Esophagus squamous epithelium (tissue), 5 donors: ENCODE measurements at places on chromosomes 3 and 15.

DNA sequence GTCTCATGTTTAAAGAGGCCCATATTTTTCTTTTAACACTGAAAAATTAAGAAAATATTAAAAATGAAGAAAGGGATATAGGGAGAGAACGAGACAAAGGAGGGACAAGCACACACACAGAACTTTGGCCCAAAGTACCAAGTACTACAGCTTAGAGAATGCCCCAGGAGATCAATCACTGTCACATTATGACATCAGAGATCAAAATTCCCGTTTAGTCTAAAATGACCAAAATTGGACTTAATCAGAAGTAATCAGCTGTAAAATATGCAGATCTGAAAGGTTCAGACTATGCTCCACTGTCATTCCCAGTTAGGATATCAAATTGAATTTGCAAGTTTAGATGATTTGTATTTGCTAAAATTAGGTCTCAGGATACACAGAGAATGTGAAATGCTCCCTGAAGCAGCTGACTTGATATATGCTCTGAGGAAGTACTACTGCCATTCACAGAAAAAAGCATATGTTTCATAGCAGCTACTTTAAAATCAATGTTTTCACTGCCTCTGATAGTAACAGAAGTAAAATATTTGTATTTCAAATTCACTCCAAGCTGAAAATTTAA lies 123.0 kb downstream of the PEAK1 start:
- DNase-seq, result no peak

- DNase-seq, result no peak
Observed at GRCh38 chr3:124281453-124282316, 289.8 kb upstream of the ROPN1 start.

DNA sequence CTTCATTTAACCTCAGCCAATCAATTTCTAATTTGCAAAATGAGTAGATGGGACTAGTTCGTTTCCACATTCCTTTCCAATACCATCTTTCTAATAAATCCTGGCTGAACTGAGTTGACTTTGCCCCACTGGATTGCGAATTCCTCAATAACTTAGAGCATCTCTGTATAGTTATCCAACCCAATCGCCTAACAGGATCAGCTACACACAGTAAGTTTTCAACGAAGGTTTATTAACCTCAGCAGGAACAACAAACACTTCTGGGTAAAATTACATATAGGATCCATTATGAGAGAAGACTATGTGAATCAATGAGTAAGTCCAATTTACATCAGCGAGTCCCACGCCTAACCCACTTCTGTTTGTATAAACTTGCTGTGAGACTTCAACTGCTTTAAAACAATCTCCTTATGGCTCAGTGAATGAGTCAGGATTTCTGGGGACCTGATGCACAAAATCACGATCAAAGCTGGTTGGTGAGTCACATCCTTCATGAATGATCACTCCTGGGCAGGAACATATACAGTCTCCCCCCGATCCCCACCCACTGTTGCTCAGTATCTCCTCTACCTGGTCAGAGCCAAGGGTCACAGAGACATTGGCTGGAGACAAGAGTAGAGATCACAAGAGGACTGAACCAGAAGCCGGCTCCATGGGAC lies 142.8 kb downstream of the EDEM1 start:
- no peak for DNase-seq

GRCh38 chr3:10532939-10533736 lies 27.8 kb upstream of the ATP2B2 start:
- DNase-seq, result no peak

DNA sequence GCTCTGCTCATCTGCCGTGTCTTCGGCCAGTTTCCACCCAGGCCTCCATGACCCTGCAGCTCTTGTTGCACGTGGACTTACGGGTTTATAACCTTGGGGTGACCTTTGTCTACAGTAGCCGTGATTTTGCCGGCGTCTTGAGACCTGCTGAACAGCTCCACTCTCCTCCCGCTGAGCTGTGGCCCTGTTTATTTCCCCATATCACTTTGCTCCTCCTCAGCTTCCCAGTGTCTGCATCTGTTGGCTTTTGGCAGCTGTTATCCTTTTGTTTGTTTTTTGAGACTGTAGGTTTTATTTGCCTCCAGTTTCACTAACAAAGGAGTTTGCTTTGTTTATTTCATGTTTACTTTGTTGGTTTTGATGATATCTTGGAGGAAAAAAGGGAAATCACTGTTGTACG lies 29.3 kb upstream of the SLC28A1 start:
- no peak for DNase-seq

DNA sequence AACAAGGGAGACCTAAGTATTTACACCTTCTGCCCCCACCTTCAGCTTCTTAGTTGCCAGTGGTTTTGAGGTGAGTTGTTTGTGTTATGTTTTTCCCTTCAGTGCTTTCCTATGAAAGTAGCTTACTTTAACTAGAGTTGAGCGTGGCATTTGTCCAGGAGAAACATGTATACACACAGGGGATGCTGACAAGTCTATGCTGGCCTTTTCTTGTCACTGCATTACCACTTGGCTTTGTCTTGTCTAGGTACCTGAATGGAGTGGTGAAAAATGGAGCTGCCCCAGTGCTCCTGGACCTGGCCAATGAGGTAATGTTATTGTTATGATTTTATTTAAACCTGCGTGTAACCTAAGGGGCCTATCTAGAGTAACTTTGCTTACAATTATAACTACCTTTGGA lies 74.4 kb downstream of the CDIN1 start:
- no peak for DNase-seq

GRCh38 chr3:120244834-120245225 lies 40.2 kb downstream of the GPR156 start:
- DNase-seq, result no peak

DNA sequence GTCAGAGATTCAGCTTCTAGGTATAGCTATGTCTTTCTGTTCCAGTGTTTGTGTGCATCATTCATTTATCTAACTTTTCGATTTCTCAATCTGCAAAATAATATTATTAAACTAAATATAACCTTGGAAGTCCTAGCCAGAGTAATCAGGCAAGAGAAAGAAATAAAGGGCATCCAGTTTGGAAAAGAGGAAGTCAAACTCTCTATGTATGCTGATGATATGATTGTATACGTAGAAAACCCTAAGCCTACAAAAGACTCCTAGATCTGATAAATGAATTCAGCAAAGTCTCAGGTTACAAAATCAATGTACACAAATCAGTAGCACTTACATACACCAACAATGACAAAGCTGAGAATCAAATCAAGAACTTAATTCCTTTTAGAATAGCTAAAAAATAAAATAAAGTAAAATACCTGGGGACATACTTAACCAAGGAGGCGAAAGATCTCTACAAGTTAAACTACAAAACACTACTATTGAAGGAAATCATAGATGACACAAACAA lies 718.2 kb downstream of the NTRK3 start:
- no peak for DNase-seq

DNA sequence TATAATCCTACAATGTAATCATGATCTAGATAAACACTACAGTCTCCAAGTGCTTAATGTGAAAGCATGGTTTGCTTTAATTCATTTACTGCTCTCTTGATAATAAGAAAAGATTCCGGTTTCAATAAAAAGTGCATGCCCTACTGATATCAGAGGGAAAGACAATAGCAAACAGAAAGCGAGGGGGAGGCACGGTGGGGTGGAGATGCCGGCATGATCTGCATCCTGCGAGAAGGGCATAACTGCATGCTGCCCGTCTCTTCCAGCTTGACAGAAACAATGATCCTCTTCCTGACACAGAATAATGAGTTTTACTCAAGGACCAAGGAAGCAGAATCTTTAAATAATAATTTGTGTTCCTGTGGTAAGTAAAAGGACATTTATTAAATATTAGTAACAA lies 51.7 kb downstream of the GOLIM4 start:
- DNase-seq, result no peak

DNA sequence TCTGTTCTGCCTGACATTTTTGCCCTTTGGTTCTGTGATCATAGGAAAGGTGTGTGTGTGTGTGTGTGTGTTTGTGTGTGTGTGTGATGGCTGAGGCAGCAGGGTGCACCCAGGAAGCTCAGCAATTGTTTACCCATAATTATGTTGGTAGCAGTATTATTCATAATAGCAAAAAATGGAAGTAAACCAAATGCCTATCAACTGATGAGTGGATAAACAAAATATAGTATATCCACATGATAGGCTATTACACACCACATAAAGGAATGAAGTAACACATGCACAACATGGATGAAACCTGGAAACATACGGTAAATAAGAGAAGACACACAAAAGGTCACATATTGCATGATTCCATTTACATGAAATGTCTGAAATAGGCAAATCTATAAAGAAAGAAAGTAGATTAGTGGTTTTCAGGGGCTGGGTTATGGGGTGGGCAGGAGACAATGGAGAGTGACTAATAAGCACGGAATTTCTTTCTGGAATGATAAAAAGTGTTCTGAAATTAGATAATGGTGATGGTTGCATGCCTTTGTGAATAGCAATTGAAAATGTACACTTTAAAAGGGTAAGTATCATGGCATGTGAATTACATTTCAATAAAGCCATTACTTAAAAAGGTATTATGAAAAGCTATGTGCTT lies 167.2 kb downstream of the POLR2M start:
- no peak for DNase-seq

DNA sequence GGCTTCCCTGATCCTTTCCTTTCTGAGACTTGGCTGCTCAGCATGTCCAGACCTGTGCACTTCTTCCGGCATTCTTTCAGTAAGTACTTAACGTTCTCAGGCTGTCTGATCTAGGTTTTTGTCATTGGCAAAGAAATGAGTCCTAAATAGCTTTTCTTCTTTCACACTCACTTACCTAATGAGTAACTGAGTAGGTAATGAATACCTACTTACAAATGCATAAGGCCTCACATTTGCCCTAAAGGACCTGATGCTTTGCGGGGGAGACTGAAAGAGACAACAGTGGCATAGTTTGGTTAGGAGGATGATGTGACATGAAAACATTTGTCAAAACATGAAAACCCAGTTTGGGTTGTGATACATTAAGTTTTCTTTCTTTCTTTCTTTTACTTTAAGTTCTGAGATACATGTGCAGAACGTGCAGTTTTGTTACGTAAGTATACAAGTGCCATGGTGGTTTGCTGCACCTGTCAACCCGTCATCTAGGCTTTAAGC lies 516.7 kb upstream of the CFAP20DC start:
- no peak for DNase-seq

- DNase-seq, result no peak
Observed at GRCh38 chr3:180267202-180267843, 230.6 kb upstream of the PEX5L start.

DNA sequence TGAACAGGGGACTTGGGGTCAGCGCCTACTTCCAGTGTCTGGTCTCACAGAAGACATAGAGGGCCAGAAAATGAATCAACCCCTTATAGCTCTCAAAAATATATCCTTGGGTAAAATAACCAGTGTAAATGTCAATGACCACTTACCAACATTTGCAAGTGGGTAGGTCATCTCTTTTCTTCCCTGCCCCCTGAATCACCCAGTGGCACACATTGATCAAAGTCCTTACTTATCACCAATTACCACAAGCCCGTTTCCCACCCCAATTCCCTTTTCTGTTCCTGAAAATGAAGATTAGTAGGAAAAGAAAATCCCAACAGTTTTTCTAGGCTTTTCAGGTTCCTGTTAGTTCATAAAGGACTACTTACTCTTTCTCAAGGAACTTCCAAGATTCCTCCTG lies 70.5 kb upstream of the HEG1 start:
- DNase-seq, result no peak

GRCh38 chr15:31238906-31239305 lies 87.7 kb upstream of the KLF13 start:
- DNase-seq, result no peak

GRCh38 chr3:171459137-171459941 lies 866 bp downstream of the TNIK start:
- DNase-seq, result no peak

GRCh38 chr15:66126031-66126441 lies 127.5 kb downstream of the MEGF11 start:
- DNase-seq, result no peak

DNA sequence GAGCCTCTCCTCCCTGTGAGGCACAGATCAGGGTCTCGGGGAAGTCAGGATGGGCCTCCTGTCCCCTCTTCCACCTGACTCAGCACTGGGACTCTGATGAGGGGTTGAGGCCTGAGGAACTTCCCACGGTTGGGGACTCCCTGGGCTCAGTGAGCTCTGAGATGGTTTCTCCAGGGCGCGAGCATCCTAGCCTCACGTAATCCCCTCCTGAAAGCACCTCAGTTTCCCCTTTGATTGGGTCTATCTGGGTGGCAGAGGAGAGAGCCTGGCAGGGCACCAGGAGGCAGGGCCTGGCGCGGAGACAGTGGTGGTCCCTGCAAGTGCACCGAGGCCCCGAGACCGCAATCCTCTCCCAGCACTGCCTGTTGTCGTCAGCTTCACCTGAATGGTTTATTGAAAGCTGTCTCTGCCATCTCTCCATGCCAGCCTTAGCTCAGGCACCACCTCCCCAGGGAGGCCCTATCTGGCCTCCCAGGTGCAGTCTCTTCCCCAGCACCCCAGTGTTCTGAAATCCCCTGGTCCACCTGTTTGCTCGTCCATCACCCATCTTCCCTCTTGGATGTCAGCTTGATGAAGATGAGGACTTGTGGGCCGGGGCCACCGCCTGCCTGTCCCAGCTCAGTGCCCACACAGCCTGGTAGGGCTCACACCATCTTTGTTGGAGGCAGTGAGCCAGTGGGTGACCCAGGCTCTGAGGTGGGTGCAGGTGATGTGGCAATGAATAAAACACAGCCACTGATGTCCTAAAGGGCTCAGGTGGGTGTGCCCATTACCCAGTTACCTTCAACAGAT lies 52.2 kb upstream of the PCSK6 start:
- DNase-seq, result no peak

DNA sequence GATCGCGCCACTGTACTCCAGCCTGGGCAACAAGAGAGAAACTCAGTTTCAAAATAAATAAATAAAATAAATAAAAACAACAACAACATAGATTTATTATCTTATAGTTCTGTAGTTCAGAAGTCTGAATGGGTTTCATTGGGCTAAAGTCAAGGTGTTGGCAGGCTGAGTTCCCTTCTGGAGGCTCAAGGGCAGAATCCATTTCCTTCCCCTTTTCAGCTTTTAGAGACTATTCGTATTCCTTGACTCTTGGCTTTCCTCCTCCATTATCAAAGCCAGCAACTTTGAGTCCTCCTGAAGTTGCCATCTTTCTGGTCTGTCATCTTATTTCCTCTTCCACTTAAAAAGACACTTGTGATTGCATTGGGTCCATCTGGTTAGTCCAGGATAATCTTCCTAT lies 12.1 kb downstream of the BLM start:
- DNase-seq, result no peak

DNA sequence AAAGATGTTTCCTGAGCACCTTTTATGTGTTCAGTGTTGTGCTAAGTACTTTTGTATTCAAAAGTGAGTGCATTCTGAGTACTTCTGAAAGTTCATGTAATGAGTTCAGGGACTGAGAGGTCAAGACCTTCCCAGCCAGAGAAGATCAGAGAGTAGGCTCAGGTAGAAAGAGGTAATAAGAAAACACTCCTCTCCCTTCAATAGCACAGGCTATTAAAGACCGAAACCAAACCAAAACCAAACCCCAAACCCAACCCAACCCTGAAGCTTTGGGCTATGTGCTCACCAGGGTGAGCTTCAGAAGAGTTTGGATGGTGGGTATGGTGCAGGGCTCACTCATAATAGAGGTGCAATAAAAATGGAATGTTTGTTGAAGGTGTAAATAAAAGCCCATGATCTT lies 76.7 kb upstream of the FAM3D start:
- no peak for DNase-seq

GRCh38 chr15:39213385-39213840 lies 367.5 kb upstream of the THBS1 start:
- DNase-seq, result no peak

GRCh38 chr3:129606636-129607390 lies at the start of gene PLXND1:
TSS of gene PLXND1 (minus strand) at chr3:129606676. CDS start at chr3:129606639, 37 bp downstream.
- DNase-seq, result peak; percentile 6
